Stimulated activated naive CD4-positive, alpha-beta T cell (primary cell): ENCODE measurements at places on chromosomes 16 and 17.

DNA sequence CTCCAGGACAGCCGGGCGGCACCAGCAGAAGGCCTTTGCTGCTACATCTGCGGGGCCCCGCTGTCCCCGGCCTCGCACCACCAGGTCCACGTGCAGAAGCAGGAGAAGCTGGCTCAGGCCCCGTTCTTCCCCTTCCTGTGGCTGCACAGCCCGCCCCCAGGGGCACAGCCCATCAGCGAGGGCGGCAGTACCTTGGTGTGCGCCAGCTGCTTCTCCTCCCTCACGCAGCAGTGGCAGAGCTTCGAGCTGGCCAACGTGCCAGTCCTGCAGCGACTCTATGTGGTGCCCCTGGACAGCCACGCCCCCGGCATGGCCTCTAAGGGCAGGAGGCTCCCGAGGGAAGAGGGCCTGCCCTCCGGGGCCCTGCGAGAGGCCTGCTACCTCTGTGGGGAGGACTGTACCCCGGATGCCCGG lies 58.3 kb upstream of the CIBAR2 start:
- no peak for DNase-seq

DNA sequence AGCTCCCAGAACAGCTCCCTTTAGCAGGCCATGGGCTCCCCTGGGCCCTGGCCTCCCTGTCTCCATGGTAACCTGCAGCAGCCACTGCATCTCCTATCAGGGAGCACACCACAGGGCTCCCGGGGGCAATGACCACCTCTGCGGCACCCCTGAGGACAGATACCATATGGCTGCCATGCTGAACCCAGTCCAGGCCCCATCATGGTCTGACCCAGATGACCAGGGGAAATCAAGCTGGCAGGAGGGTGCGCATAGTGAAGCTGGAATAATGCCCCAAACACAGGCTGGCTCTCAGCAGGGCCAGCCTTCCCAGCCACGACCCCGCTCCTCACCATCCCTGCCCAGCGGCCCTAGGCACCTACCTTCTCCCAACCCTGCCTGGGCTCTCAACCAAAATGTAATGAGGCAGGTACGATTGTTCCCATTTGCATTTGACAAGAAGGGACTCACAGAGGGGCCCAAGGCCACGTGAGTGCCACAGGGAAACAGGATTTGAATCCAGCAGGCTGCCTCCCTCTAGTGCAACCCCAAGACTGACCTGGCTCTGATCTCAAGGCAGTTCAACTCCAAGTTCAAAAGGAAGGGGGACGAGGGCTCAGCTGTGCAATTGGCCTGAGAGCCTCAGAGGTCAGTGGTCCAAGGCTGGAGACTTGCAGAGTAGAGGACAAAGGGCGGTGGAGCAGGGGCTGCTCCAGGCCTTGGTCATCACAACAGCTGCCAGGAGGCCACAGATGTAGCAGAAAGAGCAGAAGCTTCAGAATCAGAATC lies 2.4 kb downstream of the RUNDC3A start:
- DNase-seq, result no peak

GRCh38 chr17:50134206-50135110 lies 4.5 kb upstream of the SAMD14 start:
- DNase-seq, result no peak

GRCh38 chr16:13982451-13982850 lies 62.5 kb downstream of the ERCC4 start:
- no peak for DNase-seq

DNA sequence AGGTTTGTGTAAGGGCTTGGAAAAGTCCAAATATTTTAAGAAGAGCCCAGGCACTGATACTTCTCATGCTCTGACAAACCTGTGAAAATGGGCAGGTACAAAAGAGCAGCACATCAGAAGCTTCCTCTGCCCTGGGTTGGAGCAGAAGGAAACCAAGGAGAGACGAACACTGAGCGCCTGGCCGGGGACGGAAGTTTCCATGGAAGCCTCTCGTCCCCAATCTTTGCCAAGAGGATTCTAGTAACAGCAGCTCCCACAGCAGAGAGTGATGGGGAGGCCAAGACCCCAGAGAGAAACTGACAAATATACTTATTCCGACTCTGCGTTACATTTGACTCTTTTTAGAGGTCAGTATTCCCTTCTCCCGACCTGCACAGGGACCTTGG lies 268.5 kb downstream of the C16orf95 start:
- DNase-seq, result no peak

- no peak for DNase-seq
Measured at GRCh38 chr17:72187556-72187955, 66.7 kb downstream of the SOX9 start.

- DNase-seq, result no peak
Measured at GRCh38 chr17:37194208-37194607, 181.6 kb upstream of the C17orf78 start.

- DNase-seq, result no peak
Measured at GRCh38 chr16:86471896-86472295, 38.4 kb upstream of the FOXF1 start.

GRCh38 chr17:1434150-1434549 lies 21.9 kb downstream of the CRK start:
- no peak for DNase-seq

DNA sequence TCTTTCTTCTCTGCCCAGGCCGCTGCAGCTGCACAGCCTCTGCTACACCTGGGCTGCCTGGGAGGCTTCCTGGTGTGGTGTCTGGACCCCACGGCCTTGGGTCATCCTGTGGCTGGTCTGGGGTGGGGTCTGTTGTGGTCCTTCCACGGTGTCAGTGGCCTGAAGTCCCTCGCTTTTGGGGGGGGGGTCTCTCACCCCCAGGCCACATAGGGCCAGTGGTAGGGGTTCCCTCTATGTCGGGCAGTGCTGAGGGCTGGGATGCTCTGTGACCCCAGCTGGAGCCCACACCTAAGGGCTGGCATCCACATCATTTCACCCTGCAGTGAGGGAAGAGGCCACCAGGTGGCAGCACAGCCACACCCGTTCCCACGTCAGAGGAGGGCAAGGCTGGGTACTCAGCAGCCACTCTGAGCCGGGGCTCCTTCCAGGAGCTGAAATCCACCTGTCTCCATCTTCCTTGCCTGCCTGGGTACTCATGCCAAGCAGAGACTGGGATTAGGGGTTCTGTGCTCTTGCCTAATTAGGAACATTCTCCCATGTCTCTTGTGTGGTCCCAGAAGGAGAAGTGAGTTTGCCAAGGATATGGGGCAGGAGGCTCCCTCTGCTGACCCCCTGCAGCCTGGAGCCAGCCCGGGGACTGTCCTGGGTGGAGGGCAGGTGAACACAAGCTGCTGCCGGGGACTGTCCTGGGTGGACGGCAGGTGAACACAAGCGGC lies 13.0 kb downstream of the ENGASE start:
- peak; percentile 54 for DNase-seq

DNA sequence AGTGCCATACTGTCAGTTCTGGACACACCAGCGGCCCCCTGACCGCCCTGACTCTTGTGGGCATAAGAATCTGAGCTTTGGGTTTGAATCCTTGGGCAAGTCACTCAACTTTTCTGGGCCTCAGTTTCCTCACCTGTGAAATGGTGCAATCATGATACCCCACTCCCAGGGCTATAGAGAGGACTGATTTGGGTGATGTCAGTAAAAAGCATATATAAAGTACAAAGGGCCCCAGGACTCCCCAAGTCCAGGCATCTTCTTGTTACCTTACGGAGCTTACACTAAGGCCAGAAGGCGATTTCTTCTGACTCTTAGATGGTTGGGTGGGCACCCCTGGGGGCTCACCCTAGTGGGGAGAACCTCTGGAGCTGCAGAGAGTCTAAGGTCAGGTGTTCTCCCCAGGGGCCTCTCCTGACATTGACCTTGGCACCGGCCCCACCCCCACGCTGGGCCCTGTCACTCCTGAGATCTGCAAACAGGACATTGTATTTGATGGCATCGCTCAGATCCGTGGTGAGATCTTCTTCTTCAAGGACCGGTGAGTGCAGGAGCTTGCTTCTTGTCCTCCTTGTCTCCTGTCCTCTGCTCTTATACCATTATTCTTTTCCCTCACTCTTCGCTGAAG lies 13.9 kb downstream of the MMP2 start:
- DNase-seq, result no peak
